ENCODE measurements at places on chromosomes 3 and 15.

DNA sequence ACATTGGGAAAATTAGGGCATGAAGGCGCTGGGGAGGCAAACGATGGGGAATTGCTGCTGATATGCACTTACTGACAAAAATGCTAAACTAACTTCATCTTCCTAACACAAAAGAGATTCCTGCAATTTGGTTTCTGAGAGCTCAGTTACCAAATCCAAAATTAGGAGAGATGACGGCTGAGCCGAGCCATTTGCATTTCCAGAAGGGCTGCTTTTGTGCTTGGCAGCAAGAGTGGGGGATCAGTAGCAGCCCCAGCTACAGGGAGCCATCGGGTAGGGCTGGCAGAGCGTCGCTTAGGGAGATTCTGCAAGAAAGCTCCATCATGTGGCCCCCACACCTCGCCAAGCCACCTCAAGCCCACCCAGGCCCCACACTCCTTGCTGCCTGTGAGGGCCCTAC lies 16.1 kb upstream of the DUSP7 start:
- H3K36me3 ChIP-seq, result no peaks in the 10 kb centered on the region
- no peak for DNase-seq
- peak overlapping the region; percentile 83 for H3K27ac ChIP-seq
- H3K4me3 ChIP-seq, result no peak overlapping the region
- no peaks in the 10 kb centered on the region for H3K27me3 ChIP-seq

- DNase-seq, result no peak
- no peak overlapping the region for H3K4me3 ChIP-seq
- H3K27ac ChIP-seq, result no peak overlapping the region
- no peaks in the 10 kb centered on the region for H3K27me3 ChIP-seq
- H3K36me3 ChIP-seq, result peaks cover 9% of the 10 kb centered on the region
- H3K4me1 ChIP-seq, result peaks cover 6% of the 10 kb centered on the region
These were observed 23.9 kb downstream of the CHDH start for GRCh38 chr3:53822331-53822741.

GRCh38 chr3:197371591-197372046 lies 73.2 kb upstream of the DLG1 start:
- H3K27ac ChIP-seq, result peak overlapping the region; percentile 18
- H3K4me1 ChIP-seq, result peaks cover 8% of the 10 kb centered on the region
- DNase-seq, result no peak
- no peaks in the 10 kb centered on the region for H3K36me3 ChIP-seq
- H3K27me3 ChIP-seq, result no peaks in the 10 kb centered on the region

DNA sequence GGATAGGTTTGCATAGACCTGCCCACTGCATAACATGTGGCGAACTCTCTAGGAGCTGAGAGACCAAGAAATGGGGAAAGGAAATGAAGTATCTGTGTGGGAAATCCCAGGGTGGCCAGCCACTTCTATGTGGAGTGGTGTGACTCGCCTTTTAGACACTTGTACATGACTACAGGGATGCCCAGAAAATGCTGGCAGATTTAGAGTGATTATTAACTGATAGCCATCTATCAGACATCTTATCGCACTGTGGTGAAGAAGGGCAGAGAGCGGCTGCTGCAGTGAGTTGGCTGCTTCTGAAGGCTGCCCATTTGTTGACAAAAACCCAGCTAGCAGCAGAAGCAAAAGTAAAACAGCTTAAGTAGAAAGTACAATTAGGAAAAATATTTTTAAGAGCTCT lies 18.1 kb upstream of the STAC start:
- H3K27me3 ChIP-seq, result no peaks in the 10 kb centered on the region
- no peak for DNase-seq
- H3K27ac ChIP-seq, result no peak overlapping the region
- H3K4me3 ChIP-seq, result no peak overlapping the region

GRCh38 chr3:43539321-43539720 lies 82.5 kb downstream of the ANO10 start:
- H3K36me3 ChIP-seq, result no peaks in the 10 kb centered on the region
- no peaks in the 10 kb centered on the region for H3K4me1 ChIP-seq
- no peak overlapping the region for H3K27ac ChIP-seq
- H3K27me3 ChIP-seq, result no peaks in the 10 kb centered on the region

DNA sequence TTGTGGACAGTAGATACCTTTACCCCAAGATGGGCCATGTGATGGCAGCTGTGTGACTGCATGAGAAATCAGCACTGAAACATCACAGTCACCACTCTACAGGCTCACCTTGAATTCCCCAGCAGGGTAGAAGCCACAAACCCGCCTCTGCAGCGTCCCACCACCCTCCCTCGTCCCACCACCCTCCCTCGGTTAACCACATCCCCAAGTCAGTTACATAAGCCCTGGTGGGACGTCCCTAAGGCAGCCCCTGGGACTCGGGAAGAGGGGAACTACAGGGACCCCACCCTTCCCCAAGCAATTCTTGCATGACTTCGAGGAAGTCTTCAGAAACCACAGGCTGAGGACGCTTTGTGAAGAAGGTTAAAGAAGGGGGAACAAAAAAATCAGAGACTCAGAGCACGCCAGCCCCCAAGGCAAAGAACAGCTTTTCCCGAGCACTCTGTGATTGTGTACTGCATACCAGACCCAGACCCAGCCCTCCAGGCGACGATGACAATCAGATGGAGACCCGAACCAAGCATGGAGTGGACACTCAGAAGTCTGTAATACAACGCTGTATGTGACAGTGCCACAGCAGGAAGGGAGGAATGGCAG lies 60.5 kb downstream of the SH3BP5 start:
- peak; percentile 80 for DNase-seq
- no peaks in the 10 kb centered on the region for H3K36me3 ChIP-seq

DNA sequence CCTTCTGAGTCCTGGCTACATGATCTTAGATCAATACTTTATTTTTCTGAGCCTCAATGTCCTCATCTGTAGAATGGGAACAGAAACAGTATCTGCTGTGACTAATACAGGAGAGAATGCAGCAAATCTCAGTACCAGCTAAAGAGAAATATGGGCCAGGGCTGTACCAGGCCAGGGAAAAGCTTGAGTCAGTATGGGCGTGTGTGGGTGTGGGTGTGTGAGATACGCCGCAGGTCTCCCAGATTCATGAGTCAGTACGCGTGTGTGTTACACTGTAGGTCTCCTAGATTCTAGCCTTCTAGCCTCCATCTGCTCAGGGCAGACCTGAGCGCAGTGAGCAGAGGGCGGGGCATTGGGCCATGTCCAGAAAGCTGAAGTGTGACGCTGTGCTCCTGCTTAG lies 15.2 kb downstream of the GNAI2 start:
- H3K4me3 ChIP-seq, result no peak overlapping the region
- H3K4me1 ChIP-seq, result peaks cover 86% of the 10 kb centered on the region
- H3K27me3 ChIP-seq, result no peaks in the 10 kb centered on the region
- peaks cover 66% of the 10 kb centered on the region for H3K36me3 ChIP-seq
- peak overlapping the region; percentile 98 for H3K27ac ChIP-seq
